ENCODE measurements at places on chromosomes 2 and 18.
A peak's percentile ranks its signal among the peaks of the same experiment; 100 is the strongest.

DNA sequence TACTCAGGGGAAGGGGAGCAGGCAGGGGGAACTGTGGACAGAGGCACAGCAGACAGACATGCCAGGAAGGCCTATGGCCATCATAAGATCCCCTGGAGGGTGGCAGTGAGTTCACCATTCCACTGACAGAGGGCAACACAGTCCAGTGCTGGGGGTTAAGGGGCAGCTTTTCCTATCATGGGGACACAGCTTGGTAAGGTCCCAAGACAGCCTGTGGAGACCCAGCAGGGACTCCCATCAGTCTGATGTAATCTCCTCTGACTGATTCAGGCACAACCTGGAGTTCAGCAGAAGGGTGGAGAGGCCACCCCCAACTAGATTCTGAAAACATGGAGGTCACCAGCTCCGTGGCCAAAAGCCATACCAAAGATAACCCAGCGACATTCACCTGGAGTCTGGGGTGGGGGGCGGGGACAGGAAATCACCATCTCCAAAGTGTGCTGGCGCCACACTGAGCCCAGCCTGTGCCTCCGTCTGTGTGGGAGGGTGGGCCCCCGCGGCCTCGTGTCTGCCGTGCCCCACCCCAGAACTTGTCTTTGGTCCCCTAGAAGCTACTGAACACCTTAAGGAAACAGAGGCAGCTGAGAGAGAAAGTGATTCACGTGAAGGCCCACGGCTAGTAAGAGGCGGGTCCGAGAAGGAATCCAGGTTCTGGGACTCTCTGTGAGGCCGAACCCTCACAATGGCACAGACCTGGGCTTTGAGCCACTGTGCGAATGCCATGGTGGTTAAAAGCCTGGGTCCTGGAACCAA, 28.6 kb downstream of the DNMT3A start:
- DNase-seq: no peak

- DNase-seq: no peak
These were observed 945.0 kb downstream of the SLC4A3 start for GRCh38 chr2:220572385-220572784.

- DNase-seq: no peak
These were observed 117.5 kb upstream of the ZNF521 start for GRCh38 chr18:25469489-25469888.

- DNase-seq: peak; percentile 39
These were observed 2.2 kb downstream of the MYO3B start for GRCh38 chr2:170180031-170180566.

DNA sequence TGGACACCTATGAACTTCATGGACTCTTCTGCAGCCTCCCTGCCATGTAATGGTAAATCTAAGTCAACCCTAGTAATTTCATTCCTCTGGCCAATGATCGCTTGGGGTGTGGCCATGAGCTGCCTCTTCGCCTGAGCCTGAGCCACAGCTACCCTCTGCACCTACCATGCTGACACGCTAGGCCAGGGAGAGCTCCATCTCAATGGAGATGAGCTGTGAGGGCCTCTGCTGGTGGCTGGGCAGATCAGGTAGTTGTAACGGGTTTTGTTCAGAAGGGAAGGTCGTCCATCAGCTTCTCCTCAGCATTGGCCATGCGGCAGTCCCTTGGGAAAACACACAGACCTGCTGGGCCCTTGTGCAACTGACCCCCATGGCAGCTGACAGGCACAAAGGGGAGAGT, 24.4 kb downstream of the MPHOSPH10 start:
- peak; percentile 57 for DNase-seq

GRCh38 chr2:120954939-120955338, 219.3 kb downstream of the GLI2 start:
- DNase-seq: no peak

All from GM23338 (cell line).